ENCODE measurements at places on chromosomes 6 and 20.
A peak's percentile ranks its signal among the peaks of the same experiment; 100 is the strongest.

GRCh38 chr6:135320721-135321621 lies 139.9 kb downstream of the MYB start:
- DNase-seq: no peak

DNA sequence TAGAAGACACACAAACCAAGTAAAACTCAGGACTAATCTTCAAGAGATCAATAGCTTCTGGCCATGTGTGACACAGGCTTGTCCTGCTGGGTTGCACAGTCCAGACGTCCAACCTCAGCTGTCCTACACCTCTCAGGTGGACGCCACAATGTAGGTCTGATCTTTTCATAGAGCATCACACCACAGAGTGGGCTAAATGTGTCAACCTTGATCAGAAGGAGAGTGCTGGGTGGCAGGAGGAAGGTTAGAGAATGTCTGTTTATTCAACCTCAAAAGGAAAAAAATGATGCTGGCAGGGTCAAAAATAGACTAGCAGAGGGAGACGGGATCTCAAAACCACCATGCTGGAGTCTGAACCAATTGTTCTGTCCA lies 41.7 kb downstream of the GFOD1 start:
- no peak for DNase-seq

DNA sequence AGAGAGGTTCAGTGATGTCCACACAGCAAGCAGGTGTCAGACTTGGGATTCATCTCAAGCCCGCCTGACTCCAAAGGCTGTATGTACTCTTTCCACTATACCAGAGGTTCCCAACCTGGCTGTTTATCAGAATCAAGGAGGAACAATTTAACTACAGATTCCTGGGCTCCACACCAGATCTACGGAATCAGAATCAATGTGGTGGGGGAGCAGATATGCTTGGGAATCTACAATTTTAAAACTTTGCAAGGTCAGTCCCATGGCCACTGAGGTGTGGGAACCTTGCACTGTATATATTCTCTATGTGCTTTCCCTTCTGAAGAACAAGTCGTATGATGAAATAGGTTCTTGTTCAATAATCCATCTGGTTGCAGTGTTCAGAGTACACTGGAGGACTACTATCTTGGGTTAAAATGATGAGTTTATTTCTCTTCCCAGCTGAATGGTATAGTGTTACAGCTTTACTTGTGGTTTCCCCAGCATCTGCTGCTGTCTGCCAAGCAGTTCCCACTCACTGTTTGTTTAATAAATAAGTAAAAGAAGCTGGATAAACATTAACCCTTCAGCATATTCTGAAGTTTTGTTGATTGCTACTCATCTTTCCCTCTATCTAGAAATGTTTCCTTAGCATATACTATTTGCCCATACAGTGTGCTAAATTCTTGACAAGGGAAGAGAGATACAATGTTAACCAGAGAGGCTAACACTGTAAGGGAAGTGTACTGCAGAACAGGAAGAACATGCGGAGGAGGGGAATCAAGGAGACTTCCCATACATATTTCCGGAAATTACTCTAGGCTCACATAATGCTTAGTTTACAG lies 9.9 kb downstream of the TTI1 start:
- no peak for DNase-seq

GRCh38 chr6:116327803-116328527 lies 42.8 kb upstream of the DSE start:
- no peak for DNase-seq

DNA sequence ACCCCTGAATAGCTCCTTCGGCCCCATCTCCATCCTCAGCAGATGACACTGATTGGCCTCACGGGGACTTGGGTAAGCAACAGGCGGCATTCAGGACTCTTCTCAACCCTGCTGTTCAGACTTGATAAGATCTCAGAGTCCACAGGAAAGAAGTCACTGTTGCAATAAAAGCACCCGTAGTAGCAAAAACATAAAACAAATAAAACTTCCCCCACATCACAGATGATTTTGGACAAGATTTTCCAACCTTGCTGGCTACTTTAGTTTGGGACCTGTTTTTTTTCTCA lies 17.1 kb upstream of the C20orf144 start:
- no peak for DNase-seq

DNA sequence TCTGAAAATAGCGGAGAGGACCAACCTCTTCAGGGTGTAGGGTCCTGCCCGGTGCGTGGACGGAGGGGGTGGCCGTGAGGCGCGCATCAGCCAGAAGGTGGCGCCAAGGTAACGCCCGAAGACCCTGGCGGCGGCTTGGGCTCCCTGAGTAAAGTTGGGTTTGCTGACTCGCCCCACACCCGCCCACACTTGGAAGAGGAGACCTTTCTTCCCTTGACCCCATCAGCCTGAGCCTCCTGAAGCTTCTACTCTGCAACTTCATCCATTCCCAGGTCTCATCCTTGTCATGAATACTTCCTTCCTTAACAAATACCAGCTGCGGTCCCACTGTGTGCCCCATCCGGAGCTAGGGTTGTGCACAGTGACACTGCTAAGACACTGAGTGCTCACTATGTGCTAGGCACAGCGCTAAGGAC lies 14.6 kb downstream of the CD40 start:
- DNase-seq: peak; percentile 54

DNA sequence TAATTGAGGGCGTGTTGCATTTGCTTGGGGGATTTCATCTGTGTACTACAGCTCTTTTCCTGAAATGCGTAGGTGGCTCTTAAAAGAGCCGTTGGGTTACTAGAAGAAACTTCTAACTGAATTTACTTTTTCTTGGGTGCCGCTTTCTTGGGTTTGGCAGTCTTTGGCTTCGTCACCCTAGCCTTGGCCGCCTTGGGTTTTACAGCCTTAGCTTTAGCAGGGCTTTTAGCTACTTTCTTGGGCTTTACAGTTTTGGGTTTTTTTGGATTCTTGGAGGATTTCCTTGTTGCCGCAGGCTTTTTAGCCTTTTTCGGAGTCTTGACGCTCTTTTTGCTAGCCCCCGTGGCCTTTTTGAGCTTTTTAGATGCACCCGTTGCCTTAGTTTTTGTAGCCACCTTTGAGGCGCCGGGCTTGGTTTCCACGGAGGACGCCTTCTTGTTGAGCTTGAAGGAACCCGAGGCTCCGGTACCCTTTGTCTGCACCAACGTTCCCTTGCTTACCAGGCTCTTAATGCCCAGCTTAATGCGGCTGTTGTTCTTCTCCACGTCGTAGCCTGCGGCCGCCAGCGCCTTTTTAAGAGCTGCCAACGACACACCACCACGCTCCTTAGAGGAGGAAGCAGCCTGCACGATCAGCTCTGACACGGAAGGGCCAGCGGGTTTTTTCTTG lies 54.5 kb downstream of the TRIM38 start:
- no peak for DNase-seq

- no peak for DNase-seq
These were observed 128.6 kb upstream of the SLC22A23 start for GRCh38 chr6:3585320-3585935.

DNA sequence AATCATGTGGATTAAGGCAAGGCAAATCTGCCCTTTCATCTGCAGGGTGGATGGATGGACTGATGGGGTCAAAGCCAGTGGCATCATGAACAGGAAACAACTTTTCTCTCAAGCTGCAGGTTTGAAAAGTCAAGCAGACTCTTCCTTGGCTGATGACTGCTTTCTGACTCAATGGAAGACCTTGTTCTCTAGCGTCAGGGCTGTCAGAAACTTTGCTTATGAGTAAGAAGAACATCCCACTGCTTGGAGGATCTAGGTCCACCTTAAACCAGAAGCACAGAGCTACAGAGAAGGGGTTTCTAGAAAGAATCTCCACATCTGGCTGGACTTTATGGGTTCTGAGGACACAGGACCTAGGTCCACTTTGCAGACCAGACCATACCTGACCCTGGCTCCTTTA lies 36.3 kb upstream of the CST5 start:
- DNase-seq: no peak

DNA sequence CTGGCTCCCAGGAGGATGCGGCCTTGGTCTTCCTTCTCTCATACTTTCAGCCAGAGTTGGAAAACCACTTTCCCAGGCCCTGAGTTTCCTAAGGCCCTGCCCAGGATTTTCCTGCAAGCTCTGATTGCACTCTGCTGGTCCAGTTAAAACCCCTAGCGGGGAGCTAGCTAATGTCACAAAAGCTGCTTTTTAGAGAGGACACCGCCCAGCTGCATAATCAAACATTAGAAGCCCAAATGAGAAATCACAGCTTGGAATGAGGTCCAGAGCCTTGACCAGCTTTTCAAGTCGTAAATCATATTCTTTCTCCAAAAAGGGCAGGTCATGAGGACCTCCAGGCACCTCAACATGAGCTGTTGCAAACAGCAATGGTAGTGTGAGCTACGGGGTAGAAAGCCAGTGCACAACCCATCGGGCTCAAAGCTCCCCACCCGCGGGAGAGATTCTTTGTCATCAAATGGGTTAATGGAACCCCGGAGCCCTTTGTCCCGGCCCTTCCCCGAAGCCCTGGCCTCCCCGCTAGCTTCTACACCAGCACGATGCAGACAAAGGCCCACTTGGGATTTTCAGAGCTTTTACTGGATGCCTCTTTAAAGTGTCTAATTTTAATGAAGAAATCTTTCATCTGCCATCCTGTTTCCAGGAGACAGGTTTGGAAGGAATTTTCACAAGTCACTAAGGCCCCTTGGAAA lies 134.0 kb downstream of the SCML4 start:
- no peak for DNase-seq

GRCh38 chr6:53611889-53612288 lies 53.7 kb downstream of the KLHL31 start:
- no peak for DNase-seq

- peak; percentile 96 for DNase-seq
These were observed at the start of gene INSM1 for GRCh38 chr20:20367575-20368417. TSS of gene INSM1 (plus strand) at chr20:20368104. CDS start at chr20:20368268, 164 bp downstream.

GRCh38 chr6:166969390-166970002 lies 13.1 kb upstream of the RNASET2 start:
- no peak for DNase-seq

- no peak for DNase-seq
These were observed 102.6 kb downstream of the PLG start for GRCh38 chr6:160804639-160805038.

GRCh38 chr6:169906004-169906687 lies 154.7 kb downstream of the ERMARD start:
- no peak for DNase-seq

DNA sequence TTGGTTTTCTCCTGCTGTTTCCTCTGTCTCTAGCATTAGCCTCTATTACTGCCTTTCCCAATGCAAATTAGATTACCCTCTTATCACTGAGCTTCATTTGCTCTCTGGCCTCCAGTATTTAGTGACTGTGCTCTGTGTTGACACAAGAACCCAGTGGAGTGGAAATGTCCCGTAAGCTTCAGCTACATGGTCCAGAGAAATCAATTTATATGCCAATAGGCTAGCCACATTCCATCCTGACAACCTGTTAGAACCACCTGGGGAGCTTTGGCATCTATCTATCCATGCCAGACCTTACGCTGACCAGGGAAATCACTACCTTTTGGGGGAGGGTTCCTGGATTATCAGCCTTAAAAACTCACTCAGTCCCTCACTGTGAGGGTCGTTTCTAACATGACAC lies 459.6 kb downstream of the UTRN start:
- peak; percentile 61 for DNase-seq

GRCh38 chr20:34637245-34638038 lies 39.5 kb downstream of the PIGU start:
- DNase-seq: no peak

GRCh38 chr6:17392978-17393891 lies at the start of gene CAP2:
TSS of gene CAP2 (plus strand) at chr6:17393595. CDS start at chr6:17421556, 27,961 bp downstream.
- peak; percentile 44 for DNase-seq

- DNase-seq: no peak
These were observed 332.6 kb downstream of the NRN1 start for GRCh38 chr6:5674141-5674540.

GRCh38 chr6:157265186-157265585 lies 58.1 kb downstream of the TMEM242 start:
- DNase-seq: peak; percentile 88

DNA sequence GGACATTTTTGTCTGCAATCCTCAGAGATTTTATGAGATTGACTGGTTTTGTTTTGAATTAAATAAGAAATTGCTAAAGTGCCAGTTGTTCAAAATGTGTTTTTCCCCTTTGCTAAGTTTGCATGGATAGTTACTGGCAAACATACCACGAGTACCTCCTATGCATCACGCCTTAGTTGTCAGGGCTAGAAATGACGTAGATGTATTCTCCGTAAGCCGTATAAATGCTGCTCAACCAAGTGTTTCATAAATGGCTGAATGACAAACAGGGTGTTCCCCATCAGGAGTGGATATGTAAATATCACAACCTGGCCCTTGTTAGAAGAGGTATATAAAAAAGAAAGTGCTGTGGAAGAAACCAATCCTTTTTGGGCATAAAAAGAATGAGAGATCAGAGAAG lies 341.1 kb upstream of the ZFP64 start:
- DNase-seq: no peak

DNA sequence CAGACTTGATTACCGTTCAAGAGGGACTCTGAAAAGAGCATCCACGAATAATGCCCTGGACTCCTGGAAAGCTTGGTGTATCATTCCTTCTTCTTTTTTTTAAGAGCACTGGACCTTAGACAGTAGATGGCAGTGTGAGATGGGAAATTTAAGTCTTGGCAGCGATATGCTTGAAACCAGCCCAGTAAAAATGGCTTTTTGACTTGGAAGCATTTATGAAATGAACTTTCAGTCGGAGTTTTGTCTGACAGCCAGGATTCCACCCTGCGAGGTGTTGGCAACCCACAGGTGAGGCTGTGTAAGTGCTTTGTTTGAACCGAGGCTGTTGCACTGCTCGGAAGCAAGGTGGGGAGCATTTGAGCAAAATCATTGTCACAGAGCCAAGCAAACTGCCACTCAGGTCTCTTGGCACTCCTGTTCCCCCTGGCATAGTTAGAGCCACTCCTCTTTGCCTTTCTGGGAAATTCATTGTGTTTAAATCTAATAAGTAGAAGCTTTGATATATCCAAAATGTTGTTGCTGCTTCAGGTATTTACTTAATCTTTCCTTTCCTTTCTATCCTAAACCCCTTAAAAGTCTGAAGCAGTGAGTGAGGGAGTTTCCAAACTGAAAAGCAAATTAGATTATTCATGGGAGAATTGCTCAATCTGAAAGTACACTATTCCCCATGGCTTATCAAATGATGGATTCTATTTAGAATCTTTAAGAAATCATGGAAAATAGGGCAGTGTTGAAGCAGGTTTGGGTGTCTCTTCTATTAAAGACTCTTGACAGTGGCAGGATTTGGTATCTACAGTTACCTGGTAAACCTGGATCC lies 272.8 kb upstream of the SLC35B3 start:
- peak; percentile 36 for DNase-seq

DNA sequence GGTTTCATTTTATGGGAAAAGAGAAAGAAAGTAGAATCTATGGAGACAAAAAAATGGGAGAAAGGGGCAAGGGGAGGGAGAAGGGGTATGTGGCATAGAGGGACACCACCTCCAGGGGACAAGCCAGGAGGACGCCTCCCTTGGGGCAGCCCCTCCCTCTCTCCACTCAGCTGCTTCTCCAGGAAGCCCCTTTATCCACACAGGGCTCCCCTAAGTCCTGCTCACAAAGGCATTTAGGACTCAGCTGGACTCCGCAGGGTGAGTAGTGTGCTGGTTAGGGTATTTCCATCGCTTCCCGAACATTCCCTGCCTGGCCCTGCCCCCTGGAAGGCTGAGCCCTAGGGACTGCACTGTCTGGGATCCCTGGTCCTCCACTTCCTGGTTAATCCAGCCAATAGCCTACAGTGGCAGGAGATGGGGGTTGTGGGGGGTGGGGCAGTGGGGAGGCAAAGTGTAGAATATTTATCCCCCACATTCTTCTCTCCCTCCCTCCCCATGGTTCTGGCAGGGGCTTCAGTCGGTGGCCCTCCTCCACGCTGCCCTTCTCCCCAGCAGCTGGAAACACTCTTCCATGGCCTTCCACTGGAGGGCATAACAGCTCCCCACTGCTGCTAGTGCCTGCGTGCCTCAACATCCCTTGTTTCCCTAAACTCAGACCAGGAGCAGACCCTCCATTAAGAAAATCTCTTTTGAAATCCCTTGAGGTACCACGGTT lies 84.8 kb downstream of the SNX5 start:
- DNase-seq: no peak
